Right renal pelvis (tissue), 4 donors: ENCODE measurements at places on chromosomes 2 and 18.

- no peak for DNase-seq
Measured at GRCh38 chr2:220198896-220199295, 571.5 kb downstream of the SLC4A3 start.

GRCh38 chr2:10030311-10030736 lies 13.0 kb upstream of the KLF11 start:
- no peak for DNase-seq

GRCh38 chr18:32237049-32237448 lies 47.2 kb downstream of the MEP1B start:
- no peak for DNase-seq

DNA sequence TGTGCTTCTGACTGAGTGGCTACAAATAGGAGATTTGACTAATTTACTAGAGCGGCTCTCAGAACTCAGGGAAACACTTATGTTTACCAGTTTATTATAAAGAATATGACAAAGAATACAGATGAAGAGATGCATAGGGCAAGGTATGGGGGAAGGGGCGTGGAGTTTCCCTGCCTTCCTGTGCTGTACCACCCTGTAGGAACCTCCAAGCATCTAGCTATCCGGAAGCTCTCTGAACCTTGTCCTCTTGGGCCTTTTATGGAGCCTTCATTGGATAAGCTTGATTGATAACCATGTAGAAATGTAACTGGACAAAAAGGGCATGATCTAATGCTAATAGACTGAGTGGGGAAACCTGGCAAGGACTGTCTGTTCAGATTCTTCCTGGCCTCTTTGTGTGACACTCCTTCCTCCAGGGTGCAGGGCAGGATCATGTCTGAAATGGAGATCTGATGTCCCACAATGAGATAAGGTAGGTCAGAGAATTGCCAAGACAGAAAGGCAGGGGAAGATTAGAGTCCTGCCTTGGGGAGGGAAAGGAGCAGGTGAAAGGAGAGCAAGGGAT lies 101.8 kb upstream of the NPAS2 start:
- DNase-seq, result no peak

- DNase-seq, result no peak
Measured at GRCh38 chr18:9911226-9911625, 2.6 kb upstream of the VAPA start.

GRCh38 chr18:3184275-3184963 lies 35.3 kb downstream of the MYOM1 start:
- DNase-seq, result no peak

GRCh38 chr2:135740206-135740605 lies 1.4 kb upstream of the UBXN4 start:
- no peak for DNase-seq

DNA sequence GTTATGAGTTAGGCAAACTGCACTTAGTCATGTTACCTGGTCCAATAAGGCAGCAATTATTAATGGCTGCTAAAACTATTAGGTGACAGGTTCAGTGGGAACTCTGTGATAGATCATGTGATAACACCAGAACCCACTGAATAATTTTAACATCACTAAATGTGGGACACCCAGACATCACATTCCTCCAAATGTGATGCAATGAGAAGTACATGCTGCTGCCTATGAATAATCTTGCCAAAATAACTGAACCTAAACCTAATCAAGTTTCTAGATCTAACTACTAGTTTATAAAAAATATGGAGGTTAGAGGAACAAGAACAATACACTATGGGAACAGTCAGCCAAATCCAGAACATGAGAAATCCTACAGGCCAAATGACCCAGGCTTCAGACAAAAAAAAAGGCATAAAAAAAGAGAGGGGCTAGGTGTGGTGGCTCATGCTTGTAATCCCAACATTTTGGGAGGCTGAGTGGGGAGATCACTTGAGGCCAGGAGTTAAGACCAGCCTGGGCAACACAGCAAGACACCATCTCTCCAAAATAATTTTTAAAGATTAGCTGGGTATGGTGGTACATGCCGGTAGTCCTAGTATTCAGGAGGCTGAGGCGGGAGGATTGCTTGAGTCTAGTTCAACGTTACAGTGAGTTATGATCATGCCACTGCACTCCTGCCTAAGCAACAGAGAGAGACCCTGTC lies 7.0 kb upstream of the ACTR2 start:
- no peak for DNase-seq

- DNase-seq, result no peak
Measured at GRCh38 chr2:13681936-13682335, 950.6 kb upstream of the LRATD1 start.

DNA sequence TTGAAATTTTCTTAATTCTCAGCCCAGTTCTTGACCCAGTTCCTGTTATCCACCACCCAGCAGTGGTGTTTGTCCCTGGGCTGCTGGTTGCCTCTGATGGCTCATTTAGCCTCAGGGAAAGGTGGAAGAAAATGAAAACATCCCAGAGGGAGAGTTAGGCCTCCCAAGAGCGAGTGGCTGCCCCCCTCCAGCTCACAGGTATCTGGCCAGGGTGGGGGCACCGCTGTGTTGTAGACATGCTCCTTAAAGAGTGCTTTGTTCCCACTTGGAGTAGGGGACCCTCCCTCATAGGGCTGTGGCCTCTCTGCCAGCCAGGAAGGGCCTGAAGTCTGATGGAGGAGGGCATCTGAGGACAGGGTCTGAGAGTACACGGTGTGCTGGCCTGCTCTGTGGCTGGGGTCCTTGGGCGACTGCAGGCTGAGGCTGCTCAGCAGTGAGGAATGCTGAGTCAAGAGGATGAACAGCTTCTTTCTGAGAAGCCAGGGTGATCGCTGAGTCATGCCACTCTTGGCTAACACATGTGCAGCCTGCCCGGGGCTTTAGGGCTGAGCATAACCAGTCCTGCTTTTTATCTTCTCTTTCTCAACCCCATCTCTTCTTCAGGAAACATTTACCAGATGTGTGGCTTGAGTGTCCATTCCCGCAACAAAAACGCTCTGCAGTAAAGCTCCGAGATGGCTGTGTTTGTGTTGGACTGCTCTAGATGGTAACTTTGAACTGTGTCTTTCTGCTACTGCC lies 72.3 kb downstream of the IL1R2 start:
- no peak for DNase-seq

GRCh38 chr18:355678-356077 lies 87.8 kb upstream of the THOC1 start:
- DNase-seq, result no peak

GRCh38 chr2:155679647-155680046 lies 652.9 kb downstream of the NR4A2 start:
- no peak for DNase-seq

DNA sequence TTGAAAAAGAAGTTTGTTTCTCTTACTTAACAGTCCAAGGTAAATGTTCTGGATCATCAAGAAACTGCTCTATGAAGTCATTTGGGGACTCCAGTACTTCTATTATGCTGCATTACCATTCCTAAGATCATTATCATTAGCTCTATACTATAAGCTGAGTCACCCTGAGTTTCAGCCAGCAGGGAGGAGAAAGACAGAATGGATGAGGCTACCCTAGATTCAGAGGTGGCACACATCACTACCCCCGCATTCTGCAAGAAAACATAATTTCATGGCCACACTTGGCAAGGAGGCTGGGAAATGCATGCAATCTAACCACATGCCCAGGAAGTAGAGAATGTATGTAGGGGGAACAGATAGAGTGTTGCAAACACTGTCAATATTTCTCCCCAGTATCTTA lies 16.6 kb upstream of the LNPK start:
- DNase-seq, result no peak

- DNase-seq, result no peak
Measured at GRCh38 chr18:25862881-25863600, 227.4 kb downstream of the SS18 start.

DNA sequence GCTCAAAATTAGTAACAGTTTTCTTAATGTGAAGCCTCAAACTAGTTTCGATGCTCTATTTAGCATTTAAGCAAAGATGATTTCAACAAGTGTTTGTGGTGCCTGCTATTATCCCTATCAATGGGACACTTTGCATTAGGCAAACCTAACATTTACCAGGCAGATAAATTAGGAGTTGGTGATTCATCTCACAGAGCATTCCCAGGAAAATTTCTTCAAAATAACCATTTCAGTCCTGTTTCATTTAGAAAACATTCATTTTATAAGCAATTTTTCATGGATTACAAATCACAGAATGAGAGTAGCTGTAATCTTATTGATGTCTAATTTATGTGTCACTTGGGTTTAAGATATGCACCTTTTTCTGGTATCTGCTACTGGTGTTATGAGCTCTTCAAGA lies 62.7 kb downstream of the CLHC1 start:
- DNase-seq, result no peak

GRCh38 chr18:63410792-63411191 lies 11.5 kb downstream of the VPS4B start:
- DNase-seq, result no peak

DNA sequence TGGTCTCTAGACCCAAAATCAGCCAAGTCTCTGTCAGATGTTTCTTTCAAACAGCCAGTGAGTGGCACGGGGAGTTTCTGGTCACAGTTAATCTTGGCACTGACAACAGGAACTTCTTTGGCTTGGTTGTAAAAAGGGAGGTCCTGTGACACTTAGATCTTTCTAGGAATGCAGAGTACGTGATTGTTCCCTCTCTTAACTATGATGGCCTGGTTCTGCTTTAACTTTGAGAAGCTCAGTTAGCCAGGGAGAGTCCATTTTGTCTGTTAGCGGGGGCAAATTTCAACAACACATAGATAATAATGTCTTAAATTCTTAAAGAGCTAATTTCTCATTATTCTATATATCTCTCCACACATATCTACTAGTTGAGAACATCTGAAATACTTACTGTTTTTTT lies 344.5 kb upstream of the LRRTM4 start:
- no peak for DNase-seq

- DNase-seq, result no peak
Measured at GRCh38 chr2:195508139-195508455, 148.9 kb upstream of the SLC39A10 start.

GRCh38 chr2:223523551-223524001 lies 78.6 kb downstream of the SCG2 start:
- no peak for DNase-seq

GRCh38 chr18:41391616-41392595 lies 563.1 kb upstream of the PIK3C3 start:
- DNase-seq, result peak; percentile 41

DNA sequence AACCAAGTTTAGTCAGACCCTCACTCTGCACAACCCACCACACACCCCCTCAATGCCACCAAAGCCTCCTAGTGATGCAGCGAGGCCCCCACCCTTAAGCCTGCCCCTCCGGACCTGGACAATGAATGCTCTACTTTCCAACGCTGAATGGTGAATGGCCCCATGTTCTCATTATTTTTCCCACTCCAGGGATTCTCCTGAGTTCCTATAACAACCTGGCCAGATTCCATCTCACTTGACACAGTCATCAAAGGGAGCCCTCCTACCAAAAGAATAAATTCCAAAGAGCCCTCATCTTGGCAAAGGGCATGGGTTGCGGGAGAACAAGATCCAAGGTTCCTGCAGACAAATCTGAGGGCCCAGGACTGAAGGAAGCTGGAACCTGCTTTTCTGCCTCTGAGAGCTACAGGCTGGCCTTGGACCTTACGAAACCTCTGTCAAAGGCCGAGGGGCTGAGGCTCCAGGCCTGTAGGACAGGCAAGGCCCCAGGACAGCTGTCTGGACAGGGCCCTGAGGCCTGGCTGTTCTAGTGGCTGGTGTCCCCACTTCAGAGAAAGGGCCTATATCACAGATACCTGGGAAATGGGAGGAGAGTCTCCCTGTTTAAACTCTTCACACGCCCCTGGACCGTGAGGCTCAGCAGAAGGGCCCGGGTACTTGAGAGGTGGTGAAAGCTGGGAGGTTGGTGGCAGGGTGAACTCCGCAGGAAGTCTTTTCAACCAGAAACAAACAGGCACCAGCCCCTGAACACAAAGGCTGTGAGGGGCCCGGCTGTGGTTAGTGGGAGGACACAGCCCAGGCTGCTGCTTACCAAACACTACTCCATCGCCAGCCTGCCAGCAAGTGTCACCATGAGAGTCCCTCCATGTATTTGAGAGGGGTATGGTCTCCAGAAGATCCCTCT lies 27.3 kb downstream of the SFXN5 start:
- no peak for DNase-seq

GRCh38 chr18:13444430-13445240 lies 226.1 kb downstream of the LDLRAD4 start:
- no peak for DNase-seq

GRCh38 chr2:97730245-97730644 lies 16.9 kb downstream of the ZAP70 start:
- no peak for DNase-seq

DNA sequence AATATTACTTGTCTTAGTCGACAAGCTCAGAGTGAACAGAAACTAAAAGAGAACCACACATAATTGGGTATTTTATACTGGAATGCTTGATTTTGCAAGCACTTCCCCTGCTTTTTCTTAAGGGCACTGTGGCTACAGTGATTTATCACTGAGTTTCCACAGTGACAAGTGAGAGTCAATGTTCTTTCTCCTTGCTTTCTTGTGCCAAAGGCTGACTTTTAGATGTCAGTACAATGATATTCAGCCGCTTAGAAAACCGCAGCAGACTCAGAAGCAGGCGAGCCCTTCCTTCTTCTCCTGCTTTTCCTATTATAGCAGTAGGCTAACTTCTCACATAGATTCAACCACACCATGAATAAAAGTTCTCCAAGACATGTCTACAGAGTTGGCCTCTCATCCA lies 1603.6 kb upstream of the NXPH2 start:
- DNase-seq, result no peak

DNA sequence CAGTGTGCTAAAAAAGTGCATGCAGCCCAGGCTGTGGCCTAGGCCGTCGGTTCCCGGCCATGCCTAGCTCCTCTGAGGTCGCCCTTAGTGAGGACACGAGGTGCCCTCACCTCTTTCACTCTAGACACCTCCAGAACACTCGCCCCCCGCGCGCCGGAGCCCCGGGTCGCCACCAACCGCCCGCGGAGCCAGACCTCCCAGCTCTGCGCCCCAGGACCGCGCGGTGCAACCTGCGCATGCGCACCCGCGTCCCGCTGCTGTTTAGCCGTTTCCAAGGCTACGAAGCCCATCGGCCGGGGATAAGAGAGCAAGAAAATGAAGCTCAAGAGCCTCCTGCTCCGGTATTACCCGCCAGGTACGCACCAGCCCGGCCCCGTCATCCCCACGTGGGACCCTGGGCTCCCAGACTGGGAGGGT lies at the start of gene DAW1:
TSS of gene DAW1 (plus strand) at position 257 of the 417 bp plus-strand sequence. CDS start at position 316, 59 bp downstream.
- DNase-seq, result peak; percentile 53

GRCh38 chr2:65710779-65711295 lies 278.4 kb upstream of the SPRED2 start:
- no peak for DNase-seq

GRCh38 chr2:120995656-120996190 lies 260.1 kb downstream of the GLI2 start:
- DNase-seq, result no peak

- DNase-seq, result no peak
Measured at GRCh38 chr18:74146756-74147155, 878 bp downstream of the FBXO15 start.

DNA sequence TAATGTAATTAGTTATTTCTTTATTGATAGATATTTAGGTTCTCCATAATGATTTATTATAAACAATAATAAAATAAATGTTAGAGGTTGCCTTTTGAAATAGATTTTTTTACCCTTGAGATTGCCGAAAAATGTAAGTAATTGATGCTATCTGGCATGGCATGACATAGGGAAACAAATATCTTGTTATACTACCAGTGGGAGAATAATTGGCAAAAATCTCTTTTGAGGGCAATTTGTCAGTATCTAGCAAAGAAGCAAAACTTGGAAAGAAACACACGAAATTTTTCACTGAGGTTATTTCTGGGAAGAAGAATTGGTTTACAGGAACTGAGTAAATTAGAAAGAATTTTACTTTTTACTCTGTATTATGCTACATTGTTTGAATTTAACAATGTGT lies 547.2 kb upstream of the SETBP1 start:
- no peak for DNase-seq

- DNase-seq, result no peak
Measured at GRCh38 chr2:222778400-222778799, 82.4 kb upstream of the ACSL3 start.

GRCh38 chr2:179467111-179467510 lies 202.5 kb upstream of the SESTD1 start:
- DNase-seq, result no peak
